ENCODE measurements at places on chromosomes 13 and 19.

DNA sequence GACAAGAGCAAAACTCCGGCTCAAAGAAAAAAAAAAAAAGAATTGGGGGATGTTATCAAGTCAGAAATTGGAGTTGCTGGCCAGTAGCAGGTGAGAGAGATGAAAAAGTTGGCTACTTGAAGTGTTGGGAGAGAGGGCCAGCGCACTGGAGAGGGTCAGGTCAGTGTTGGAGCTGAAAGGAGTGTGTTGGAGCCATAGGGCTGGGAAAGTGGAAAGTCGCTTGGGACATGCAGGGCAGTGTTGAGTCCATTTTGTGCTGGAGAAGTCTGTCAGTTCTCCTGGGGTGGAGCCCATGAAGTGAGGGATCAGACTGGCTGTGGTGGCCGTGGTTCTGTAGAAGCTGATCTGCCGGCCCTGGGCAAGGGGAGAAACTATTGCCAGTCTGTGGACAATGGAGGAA lies 1.7 kb downstream of the PPP1R37 start:
- no peak for DNase-seq

- peak; percentile 16 for DNase-seq
These were observed 145.3 kb downstream of the PDS5B start for GRCh38 chr13:32731576-32731975.

GRCh38 chr13:19984430-19985218 lies 26.1 kb downstream of the ZMYM2 start:
- peak; percentile 20 for DNase-seq

DNA sequence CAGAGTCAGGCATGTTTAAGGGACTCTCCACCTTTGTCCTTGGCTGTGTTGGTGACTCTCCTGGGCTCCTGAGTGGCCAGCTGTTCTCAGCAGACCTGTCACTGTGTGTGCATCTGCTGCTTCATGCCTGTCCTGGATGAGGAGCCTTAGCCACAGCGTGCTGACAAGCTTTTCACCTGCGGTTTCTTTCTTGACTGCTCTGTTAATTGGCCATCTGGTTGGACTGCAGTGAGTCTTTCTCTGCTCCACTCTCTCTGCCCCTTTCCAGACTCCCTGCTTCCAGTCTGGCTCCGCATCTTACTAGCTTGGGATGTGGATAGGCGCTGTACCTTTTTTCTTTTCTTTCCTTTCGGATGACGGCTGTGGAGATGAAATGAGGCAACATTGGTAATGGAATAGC lies 38.8 kb downstream of the POLR1D start:
- DNase-seq, result no peak

DNA sequence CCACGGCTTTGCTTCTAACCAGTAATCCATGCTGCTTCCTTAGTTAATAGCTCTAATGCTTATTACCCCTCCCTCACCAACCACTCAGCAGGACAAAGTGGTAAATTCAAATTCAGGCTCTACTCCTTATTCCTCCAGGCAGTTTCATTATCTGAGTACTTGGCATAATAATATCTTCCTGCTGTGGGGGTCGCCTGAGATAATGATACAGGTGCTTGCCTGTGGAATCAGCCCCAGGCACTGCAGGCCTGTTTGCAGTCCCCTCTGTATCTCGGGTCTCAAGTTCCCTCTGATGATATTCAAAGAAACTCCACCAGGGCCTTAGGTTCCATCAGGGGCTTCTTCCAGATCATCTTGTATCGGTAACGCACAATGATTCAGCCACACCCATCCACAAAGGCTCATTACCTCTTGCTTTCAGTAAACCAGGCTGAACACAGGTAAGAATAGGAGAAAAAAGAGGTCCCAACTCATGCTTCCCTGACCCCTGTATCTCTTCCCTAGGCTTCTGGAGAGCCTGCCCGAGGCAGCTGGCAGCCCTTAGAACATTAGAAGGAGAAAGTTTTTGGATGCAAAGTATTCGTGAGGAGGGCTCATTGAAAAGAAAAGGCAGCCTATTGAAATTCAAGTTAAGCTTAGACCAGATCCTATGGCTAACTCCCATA lies 14.3 kb upstream of the FOXO1 start:
- no peak for DNase-seq

GRCh38 chr13:102904408-102904862 lies 58.6 kb downstream of the ERCC5 start:
- peak; percentile 91 for DNase-seq

- DNase-seq, result no peak
These were observed 15.2 kb upstream of the EHD2 start for GRCh38 chr19:47697863-47698609.

DNA sequence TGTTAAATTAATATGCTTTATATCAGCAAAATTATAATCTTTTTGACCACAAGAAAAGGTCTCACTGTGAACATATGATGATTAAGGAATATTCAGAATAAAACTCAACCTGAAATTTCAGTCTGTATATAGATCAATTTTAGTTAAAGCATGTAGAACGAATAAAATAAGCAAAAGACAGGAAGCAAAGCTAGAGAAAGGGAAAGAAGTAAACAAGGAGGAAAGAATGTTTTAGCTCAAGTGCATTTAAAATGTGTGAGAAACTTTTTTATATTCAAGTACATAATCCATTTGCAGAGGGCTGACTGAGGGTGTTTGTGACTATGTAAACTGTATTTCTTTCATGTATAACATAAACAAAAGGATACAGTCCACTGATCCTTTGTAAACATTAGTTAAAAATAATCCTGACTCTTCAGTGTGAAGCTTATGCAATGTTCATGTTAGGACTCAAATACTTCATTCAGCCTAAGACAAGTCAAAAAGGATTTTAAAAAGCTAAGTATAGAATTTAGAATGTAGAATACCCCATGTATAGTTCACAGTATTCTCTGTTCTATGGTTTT lies 472.1 kb downstream of the DIAPH3 start:
- no peak for DNase-seq

DNA sequence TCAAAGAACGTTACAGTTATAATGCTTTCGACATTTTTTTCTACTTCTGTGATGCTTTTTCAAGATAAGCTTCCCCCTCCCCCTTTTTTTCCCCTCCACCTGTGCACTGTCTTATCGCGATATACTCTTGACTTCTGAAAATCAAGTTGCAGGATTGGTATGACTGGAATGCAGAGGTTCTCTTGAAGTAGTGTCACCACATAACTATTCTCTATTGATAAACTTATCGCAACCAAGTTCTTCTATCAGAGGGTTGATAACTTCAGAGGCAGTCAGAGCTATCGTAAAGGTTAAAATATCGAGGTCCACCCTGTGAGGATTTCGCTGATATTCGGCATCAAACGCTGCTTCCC lies 820 bp downstream of the EID2 start:
- peak; percentile 46 for DNase-seq

DNA sequence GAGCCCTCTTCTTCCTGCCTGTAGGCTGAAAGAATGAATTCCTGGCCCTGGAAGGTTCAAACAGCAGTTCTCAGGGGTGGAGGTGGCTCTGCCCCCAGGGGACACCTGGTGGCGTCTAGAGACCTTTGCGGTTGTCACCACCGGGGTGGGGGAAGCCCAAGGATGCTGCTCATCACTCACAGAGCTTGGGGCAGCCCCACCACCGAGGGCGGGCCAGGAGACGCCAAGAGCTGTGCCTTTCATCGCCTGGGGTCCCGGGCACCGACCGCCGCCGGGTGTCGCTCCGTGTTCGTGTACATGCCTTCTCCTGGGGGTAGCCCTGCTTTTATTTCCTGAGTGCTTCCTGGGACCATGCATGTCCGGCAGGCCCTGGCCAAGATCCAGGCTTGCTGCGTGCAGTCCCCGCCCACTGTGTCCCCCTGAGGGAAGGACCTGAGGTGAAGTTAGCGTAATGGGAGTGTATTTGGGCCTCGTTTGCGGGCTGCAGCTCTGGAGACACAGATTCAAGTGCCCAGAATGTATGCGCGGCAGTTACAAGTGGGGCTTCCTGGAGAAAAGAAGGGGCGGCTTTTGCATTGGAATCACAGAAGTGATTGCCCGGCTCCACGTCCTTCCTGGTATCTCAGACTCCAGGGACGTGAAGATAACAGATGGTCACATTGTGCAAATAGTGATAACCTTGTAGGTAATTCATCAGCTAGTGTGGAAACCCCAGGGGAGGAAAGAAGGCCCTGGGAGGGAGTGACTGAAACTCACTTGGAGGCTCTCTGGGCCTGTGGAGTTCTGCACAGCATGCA lies 7.8 kb downstream of the DOT1L start:
- no peak for DNase-seq

- DNase-seq, result no peak
These were observed 748.2 kb upstream of the SLITRK1 start for GRCh38 chr13:84630476-84630875.

DNA sequence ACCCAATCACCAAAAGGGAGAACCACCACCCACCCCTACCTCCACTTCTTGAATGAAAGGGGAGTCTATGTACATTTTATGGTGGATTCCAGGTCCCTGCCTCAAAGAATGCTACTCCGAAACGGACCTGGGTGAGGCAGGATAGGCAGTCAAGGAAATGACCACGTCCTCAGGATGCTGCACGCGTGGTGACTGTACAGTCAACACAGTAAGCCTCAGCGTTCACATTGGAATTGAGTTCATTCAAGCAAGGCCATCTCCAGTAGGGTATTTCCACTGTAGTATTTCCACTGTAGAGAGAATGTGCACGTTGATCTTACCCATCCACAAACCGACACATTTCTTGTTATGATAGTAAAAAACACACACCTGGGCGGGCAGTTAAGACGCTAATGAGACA lies 16.9 kb downstream of the ZSCAN5C start:
- no peak for DNase-seq

DNA sequence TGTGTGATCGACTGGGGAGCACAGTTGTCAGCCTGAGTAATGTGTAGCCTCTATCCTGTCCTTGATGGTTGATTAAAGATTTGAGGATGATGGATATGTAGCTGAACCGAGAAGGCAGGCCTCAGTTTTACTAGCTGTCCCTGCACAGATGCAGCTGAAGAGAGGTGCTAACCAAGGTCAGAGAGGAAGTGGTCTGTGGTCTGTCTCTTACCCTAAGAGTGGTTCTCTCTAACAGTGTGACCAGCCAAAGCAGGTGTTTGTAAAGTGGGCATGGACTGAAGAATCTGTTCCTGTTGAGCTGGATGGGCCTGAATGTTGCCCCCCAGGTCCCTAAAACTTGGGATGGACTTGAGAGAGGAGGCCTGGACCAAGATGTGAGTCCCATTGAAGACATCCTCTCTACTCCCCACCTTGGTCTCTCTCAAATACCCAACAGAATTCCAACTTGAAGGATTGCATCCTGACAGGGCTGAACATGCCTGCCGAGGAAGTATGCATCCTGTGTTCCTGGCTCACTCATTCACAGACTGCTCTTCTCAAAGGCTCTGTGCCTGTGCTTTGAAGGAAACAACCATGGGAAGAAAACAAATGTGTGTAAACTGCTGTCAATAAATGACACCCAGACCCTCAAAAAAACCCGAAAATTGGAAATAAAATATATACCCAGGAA lies 223.8 kb downstream of the MAB21L1 start:
- DNase-seq, result peak; percentile 56

GRCh38 chr19:7526059-7526929 lies 3.9 kb downstream of the MCOLN1 start:
- no peak for DNase-seq

DNA sequence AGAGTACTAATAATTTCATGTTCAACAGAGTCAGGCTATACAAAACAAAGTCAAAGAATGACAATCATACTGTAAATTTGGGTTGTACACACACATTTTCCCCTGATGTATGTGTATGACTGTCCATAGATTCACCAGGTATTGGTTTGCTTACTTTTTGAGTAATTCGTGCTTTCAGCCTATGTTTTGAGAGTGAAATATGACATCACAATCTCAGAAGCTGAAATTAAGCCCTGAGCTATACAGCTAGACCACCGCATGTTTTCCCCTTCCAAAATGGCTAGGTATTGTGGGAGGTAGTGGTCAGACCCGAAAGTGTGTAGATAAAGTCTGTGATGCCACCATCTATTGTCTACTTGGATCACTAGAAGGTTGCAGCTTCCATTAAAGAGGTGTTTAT lies 102.8 kb downstream of the KATNAL1 start:
- DNase-seq, result no peak

GRCh38 chr19:3459089-3459881 lies 21.0 kb downstream of the SMIM24 start:
- DNase-seq, result no peak

DNA sequence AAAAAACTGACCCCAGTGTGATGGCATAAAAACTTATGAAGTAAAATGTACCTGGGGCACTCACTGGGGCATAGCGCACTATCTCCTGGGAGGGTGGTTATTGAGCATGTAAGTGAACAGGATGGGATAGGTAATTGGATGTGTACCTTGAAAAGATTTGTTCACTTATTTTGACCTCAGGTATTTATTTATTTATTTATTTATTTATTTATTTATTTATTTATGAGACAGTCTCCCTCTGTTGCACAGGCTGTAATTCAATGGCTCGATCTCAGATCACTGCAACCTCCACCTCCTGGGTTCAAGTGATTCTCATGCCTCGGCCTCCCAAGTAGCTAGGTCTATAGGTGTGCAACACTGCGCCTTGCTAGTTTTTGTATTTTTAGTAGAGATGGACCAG lies 5.9 kb upstream of the ZNF626 start:
- DNase-seq, result no peak

DNA sequence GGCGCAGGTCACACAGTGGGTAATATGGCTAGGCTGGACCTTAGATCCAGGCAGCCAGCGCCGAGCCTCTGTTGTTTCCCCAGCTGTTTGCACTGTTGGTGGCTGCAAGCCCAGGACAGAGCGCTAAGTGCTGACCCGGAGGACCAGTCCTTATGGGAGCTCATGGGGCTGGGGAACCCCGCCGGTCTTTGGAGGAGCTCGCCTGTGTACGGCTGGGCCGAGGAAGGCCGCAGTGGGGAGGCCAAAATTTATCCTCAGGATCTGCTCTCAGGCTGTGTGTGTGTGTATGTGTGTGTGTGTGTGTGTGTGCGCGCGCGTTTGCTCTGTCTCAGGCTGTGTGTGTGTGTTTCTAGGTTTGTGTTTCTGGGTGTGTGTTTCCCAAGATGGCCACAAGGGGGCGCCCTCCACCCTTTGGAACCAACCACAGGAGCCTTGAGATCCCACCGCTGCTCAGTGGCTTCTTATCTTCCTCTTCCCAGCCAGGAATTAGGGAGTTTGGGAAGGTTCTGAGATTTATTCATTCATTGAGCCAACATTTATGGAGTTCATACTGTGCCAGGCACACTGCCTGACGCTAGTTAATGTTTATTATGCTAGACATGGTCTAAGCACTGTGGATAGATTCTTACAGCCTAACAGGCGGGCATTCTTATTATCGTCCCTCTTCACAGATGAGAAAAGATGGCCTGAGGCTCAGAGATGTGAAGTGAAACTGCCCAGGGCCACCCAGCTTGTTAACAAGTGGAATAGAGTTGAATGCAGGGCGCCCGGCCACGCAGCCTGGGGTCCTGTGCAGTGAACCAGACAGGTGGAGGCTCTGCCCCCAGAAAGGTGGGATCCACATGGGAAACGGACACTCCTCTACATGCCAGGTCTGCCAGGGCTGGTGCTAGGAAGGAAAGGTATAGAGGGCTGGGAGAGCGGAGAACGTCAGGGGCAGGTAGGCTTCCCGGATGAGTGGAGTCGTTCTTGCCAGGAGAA lies 13.0 kb downstream of the PGLYRP1 start:
- no peak for DNase-seq

GRCh38 chr13:73278186-73278585 lies 219.4 kb downstream of the KLF5 start:
- DNase-seq, result no peak

- no peak for DNase-seq
These were observed 187.6 kb upstream of the RNF113B start for GRCh38 chr13:98364647-98365046.

GRCh38 chr13:95708811-95709500 lies 32.0 kb downstream of the DNAJC3 start:
- no peak for DNase-seq
